ENCODE measurements at places on chromosomes 2 and 18.

GRCh38 chr2:25204190-25204838, 35.9 kb upstream of the POMC start:
- DNase-seq: no peak

- DNase-seq: no peak
These were observed 32.2 kb downstream of the MAL start for GRCh38 chr2:95057535-95058370.

GRCh38 chr18:13611142-13611600, 115.2 kb downstream of the FAM210A start:
- DNase-seq: no peak

DNA sequence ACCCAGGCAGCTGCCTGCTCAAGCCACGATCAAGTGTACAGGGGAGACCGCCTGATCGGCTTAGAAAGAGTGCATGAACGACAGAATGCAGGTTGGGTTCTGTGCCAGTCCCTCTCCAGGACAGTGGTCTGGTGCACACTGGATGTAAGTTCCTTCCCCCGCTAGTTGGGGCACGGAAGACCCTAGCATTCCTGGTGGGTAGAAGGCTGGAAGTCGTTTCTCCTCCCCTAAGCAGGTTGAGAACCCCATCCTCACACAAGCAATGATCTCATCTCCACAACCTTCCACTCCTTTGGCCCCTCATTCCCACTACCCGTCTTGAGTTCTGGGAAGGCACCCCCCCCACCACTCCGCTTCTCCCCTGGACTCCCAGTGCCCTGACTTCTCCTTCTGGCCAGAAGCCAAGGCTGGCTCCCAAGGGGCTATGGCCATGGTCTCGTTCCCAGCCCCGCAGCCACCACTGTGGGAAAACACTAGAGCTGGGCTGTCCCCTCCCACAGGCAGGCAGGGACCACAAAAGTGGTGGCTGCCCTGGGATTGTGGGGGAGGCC, 1.4 kb upstream of the ANKRD39 start:
- DNase-seq: peak; percentile 48
